ENCODE measurements at places on chromosomes 3 and 15. TPM values are rescaled to one million over a fixed set of nuclear protein-coding genes. Genes with fewer than 3 reads are reported as not detected.

- H3K4me3 ChIP-seq: no peak overlapping the region
- H3K27ac ChIP-seq: no peak overlapping the region
- no peak for DNase-seq
- H3K27me3 ChIP-seq: no peaks in the 10 kb centered on the region
- peaks cover 3% of the 10 kb centered on the region for H3K4me1 ChIP-seq
- H3K36me3 ChIP-seq: peaks cover 39% of the 10 kb centered on the region
These were observed 171.0 kb downstream of the NSMCE3 start for GRCh38 chr15:29098652-29099051.

GRCh38 chr3:15974647-15975046, 176.9 kb upstream of the ANKRD28 start:
- no peak for DNase-seq
- no peaks in the 10 kb centered on the region for H3K4me1 ChIP-seq
- no peaks in the 10 kb centered on the region for H3K27me3 ChIP-seq
- no peaks in the 10 kb centered on the region for H3K36me3 ChIP-seq
- H3K27ac ChIP-seq: no peak overlapping the region

DNA sequence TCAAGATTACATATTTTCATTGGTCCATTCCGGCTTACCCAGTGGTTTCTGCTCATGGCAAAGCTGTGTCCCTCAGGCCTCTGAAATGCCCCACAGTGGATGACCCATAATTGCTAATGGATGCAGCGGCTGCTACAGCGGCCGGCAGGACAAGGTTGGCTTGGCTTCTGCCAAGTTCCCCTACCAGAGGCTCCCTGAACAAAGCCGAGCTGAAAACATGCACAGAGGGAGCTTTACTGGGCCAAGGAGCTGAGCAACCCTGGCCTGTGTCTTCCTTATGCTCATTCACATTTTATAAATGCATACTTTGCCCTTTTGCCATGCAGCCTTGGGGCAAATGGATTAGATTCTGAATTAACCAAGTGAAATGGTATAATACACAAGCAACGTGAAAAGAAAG, 150.5 kb downstream of the NTRK3 start:
- peaks cover 3% of the 10 kb centered on the region for H3K27me3 ChIP-seq
- H3K4me3 ChIP-seq: no peak overlapping the region
- H3K4me1 ChIP-seq: no peaks in the 10 kb centered on the region
- H3K27ac ChIP-seq: no peak overlapping the region
- H3K36me3 ChIP-seq: no peaks in the 10 kb centered on the region
- no peak for DNase-seq

SHC4 gene
- not detected for total RNA-seq

DNA sequence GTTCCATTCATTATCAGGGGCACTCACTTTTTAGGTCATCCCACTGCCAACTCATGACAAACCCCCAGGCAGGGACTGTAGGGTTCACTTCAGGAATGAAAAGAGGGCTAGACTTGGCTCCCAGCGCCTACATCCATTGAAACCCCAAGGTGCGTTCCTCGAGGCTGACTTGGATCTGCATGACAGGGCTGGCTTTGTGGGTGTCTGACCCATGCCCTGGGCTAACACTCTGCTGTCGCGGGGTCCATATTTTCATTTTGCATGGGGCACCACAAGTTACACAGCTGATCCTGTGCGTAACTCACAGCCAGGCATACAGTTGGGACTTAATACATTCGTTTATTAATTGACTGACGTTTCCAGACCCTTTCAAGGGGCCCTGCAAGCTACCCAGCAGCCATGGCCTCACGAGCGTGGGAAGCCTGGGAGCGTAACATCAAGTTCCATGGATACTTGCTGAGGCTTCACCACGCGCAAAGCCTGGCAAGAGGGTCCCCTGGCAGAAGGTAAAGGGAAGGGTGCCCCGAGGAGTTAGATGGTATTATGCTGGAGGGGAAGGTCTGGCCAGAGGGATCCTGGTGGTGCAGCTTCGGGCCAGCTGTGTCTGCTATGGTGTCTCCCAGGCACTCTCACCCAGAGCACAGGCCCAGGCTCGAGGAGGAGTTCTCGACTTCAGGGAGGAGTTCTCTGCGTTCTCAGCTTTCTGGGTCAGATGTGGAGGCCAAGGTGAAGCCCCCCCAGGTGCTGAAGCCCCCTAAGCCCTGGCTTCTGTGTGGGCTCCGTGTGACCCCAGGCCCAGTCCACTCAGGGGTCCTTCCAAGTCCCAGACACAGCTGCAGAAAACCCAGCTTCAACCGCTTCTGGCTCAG, 85.4 kb downstream of the ADAMTS17 start:
- peaks cover 8% of the 10 kb centered on the region for H3K36me3 ChIP-seq
- no peak for DNase-seq
- no peak overlapping the region for H3K4me3 ChIP-seq
- no peaks in the 10 kb centered on the region for H3K27me3 ChIP-seq

GRCh38 chr15:58852347-58852746, 81.1 kb downstream of the SLTM start:
- peaks cover 17% of the 10 kb centered on the region for H3K36me3 ChIP-seq
- H3K4me3 ChIP-seq: no peak overlapping the region
- no peaks in the 10 kb centered on the region for H3K27me3 ChIP-seq
- no peak for DNase-seq
- no peaks in the 10 kb centered on the region for H3K4me1 ChIP-seq
- no peak overlapping the region for H3K27ac ChIP-seq

GRCh38 chr15:72339777-72340177, 19.8 kb upstream of the CELF6 start:
- no peaks in the 10 kb centered on the region for H3K4me1 ChIP-seq
- peaks cover 19% of the 10 kb centered on the region for H3K36me3 ChIP-seq
- no peak for DNase-seq
- no peak overlapping the region for H3K4me3 ChIP-seq
- no peaks in the 10 kb centered on the region for H3K27me3 ChIP-seq

GRCh38 chr3:53846134-53846850, at the start of the genes CHDH and IL17RB:
Gene CHDH (minus strand): TSS chr3:53846419. CDS start chr3:53824008, 22,411 bp downstream.
Gene IL17RB (plus strand): TSS chr3:53846568. CDS start chr3:53846589, 21 bp downstream.
- H3K27ac ChIP-seq: no peak within 1 kb of the TSS
- no peaks in the 10 kb centered on the region for H3K36me3 ChIP-seq
- DNase-seq: no peak
- peaks cover 60% of the 10 kb centered on the region for H3K27me3 ChIP-seq
- H3K4me1 ChIP-seq: peaks cover 13% of the 10 kb centered on the region

DNA sequence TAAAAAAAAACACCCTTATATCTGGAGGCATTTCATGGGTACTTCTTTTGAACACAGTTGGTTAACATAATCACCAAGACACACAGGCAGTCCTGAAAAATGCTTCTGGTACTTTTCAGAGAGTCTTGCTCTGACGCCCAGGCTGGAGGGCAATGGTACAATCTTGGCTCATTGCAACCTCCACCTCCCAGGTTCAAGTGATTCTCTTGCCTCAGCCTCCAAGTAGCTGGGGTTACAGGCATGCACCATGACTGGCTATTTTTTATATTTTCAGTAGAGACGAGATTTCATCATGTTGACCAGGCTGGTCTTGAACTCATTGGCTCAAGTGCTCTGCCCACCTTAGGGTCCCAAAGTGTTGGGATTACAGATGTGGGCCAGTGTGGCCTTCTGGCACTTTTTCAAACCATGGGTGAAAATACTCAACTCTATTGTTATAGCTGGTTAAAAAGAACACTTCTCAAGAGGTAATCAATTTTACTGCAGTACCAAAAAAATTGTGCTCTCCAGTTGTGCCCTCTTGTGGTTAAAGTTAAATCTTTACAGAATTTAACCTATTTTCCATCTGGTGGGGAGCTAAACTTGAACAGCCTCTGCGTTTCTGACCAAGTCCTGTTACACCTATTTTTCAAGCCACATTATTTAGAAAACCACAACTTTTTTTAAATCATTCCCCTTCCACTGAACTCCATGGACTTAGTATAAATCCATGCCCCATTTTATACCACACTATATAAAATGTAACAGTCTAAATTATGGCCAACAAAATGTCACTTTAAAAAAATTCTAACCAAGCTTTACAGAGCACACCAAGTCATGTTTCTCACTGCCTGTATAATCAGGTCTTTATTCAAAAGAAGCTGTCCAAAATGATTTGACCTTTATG, 1.2 kb upstream of the SNAPC5 start:
- peaks cover 43% of the 10 kb centered on the region for H3K4me1 ChIP-seq
- H3K27ac ChIP-seq: peak overlapping the region; percentile 8
- H3K36me3 ChIP-seq: peaks cover 82% of the 10 kb centered on the region
- H3K4me3 ChIP-seq: no peak overlapping the region
- no peak for DNase-seq

COLQ gene
- 3.7 TPM for total RNA-seq

GRCh38 chr15:31489801-31490646, 163.4 kb downstream of the KLF13 start:
- H3K27me3 ChIP-seq: no peaks in the 10 kb centered on the region
- DNase-seq: peak; percentile 24
- peaks cover 26% of the 10 kb centered on the region for H3K4me1 ChIP-seq
- no peak overlapping the region for H3K4me3 ChIP-seq

DNA sequence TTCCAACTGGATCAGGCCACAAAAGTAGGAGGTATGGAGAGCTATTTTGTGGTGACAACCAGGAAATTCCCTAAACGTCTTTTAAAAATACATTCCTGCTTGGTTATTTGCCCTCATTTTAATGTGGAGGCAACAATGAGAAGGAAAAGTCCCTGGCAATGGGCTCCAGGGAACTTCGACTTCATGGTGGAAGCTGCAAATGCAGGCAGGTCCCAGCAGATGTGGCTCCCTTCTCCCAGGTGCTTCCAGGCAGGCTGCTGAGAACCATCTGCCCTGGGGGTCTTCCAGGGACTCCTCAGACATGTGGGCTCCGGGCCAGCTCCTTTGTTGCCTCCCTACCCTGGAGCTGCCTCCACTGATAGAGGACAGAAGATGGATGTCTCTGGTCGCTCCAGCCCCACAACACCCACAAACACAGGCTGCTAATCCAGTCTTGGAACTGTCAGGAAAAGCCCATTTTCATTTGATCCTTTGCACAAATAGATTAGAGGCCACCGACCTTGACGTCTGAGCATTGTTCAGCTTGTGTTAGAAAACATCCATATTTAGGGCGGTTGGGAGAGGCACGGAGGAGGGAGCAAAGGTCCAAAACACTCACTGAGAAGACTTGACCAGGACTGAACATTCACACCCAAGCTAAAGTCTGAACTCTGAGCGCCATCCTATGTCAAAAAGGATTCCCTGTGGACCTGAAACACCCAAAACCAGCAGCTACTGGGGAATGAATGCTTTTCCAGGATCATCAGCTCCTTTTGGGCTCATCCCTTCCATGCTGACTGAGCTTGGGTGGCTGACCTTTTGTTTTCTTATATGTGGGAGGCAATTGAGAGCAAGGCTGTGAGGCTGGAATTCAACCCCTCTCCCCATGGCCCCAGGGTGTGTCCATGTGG, 30.2 kb upstream of the SLCO2A1 start:
- H3K27ac ChIP-seq: no peak overlapping the region
- no peaks in the 10 kb centered on the region for H3K36me3 ChIP-seq
- no peaks in the 10 kb centered on the region for H3K27me3 ChIP-seq
- H3K4me3 ChIP-seq: no peak overlapping the region
- no peaks in the 10 kb centered on the region for H3K4me1 ChIP-seq
- DNase-seq: no peak

- peaks cover 6% of the 10 kb centered on the region for H3K4me1 ChIP-seq
- H3K4me3 ChIP-seq: peak overlapping the region; percentile 19
- H3K36me3 ChIP-seq: no peaks in the 10 kb centered on the region
- no peak overlapping the region for H3K27ac ChIP-seq
- H3K27me3 ChIP-seq: no peaks in the 10 kb centered on the region
These were observed 31.1 kb upstream of the SUCLG2 start for GRCh38 chr3:67685499-67685898.

NANOGP8 gene
- total RNA-seq: not detected

DNA sequence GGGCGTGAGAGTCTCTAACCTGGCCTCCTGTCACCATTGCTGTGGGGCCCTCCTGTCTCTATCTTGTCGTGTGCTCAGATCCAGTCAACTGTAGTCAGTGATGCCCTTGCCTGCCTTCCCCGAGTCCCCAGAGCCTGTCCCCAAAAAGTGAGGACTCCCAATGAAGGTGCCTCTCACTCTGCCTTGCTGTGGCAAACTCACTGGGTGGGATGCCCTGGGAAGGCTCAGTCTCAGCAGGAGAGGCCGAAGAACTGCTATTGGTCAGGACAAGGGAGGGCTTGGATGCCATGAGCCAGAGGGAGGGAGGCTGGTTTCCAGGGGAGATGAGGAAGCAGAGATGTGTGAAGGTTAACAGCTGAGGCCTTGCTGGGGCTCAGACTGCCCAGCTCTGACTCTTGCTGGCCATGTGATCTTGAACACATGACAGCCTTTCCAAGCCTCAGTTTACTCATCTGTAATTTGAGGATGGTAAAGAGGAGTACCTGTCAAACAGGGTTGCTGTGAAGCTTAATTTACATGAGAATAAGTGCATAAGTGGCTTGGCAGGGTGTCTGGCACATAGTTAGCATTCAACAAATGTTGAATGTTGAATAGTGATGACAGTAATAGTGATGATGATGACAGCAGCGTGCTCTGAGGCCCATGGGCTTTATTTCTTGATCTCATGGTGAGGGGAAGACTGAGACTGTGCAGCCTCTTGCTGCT, 8.2 kb downstream of the KY start:
- no peaks in the 10 kb centered on the region for H3K36me3 ChIP-seq
- DNase-seq: no peak
- H3K27ac ChIP-seq: no peak overlapping the region

KLHL40 gene
- not detected for total RNA-seq

DNA sequence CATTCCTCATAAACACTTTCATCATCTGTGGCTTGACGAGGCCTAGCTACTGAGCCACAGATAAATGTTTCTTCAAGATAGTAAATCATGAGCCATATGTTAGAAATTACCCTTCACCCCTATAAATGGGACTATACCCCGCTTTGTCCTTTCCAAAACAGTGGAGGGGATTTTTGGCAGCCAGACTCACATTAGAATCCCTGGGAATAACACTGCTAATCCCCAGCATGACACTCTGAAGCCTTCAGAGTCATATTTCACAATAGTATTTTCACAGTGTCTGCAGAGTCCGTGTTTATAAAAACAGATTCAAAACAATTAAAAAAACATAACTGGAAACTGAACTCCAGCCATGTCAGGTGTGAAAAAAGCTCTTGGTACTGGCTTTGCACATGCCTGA, 271.6 kb downstream of the ERC2 start:
- H3K4me1 ChIP-seq: no peaks in the 10 kb centered on the region
- no peaks in the 10 kb centered on the region for H3K36me3 ChIP-seq
- DNase-seq: no peak
- H3K27ac ChIP-seq: no peak overlapping the region

PAQR9 gene
- not detected for total RNA-seq
